Activated CD8-positive, alpha-beta T cell treated with anti-CD3 and anti-CD28 coated beads for 36 hours (primary cell): ENCODE measurements at places on chromosomes 1 and 21. TPM values are rescaled to one million over a fixed set of nuclear protein-coding genes. Genes with fewer than 3 reads are reported as not detected.

RIMS3 gene
- total RNA-seq, result 3.0 TPM

DNA sequence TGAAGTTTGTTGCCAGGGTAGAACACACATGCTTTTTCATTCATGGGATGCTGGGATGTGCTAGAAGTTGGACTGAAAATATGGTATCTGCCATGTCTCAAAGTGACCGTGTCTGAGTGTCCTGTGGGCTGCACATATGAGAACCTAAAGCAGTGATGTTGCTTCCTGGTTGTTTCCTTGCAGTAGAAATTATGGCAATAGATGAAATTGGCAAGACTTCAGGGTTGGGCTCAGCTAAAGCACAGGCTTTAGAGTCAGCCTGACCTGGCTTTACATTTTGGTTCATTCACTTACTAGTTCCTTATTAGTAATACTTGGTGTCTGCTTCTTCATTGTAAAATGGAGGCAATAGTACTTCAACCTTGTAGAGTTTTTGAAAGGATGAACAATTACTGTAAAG is 2.2 kb downstream of the LAMC2 start:
- no peak for DNase-seq

GRCh38 chr1:51240084-51240483 is 4.0 kb downstream of the RNF11 start:
- no peak for DNase-seq

GRCh38 chr1:113326976-113327375 is 63.3 kb upstream of the MAGI3 start:
- DNase-seq, result no peak

DNA sequence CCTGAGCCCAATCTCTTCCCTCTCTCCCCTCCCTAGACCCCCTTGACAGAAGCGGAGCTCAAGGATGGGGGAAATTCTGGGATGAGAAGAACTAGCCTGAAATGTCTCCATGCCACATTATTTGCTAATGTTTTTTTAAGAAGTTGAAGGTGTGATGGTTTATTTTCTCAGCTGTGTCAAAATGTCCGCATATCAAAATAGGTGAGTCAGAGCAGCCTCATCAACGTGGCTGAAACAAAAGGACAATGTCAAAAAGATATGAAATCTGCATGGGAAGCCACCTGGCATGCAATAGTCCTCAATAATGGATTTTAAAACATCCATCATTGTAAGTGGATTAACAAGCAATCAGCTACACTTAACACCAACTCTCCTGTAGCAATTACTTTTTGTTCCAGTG is 101.4 kb downstream of the BEND5 start:
- DNase-seq, result no peak

- DNase-seq, result no peak
Observed at GRCh38 chr1:74681001-74681400, 7.4 kb upstream of the ERICH3 start.

LAD1 gene
- not detected for total RNA-seq

DNA sequence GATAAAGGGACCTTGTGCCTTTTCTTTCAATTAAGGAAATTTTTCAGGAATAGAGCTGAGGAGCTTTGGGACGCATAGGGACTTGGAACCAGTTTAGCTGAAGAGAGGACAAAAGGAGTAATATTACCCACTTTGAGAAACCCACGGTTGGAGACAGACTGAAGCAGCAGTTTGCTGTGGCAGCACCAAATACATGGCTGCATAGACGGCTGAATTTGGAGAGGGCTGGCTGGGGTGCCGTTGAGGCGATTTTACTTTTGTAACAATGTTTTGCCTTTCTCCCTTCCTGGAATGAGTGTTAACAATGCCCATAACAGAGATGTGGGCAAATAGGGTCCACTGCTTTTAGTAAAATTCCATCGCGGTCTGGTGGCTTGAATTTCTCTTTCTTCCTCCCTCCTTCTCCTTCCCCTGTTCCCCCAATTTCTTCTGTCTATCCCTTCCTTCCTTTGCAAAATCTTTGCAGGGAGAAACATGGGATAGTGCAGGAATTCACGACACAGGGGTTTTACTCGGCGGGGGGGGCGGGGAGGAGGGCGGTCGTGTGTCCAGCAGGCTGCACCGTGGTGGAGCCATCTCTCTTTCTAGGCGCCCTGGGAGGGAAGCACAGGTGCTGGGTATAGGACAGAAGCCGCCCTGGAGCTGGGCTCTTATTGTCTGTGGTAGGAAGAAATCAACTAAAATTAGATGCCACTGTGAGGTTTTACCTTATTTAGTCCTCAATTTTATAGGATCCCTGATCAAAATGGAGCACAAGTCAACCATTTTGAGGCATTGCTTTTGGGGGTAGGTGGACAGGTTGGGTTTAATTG is 6.8 kb downstream of the LHX4 start:
- DNase-seq, result no peak

GRCh38 chr1:169548282-169548681 is 38.0 kb downstream of the F5 start:
- DNase-seq, result no peak

TEDDM1 gene
- not detected for total RNA-seq

GRCh38 chr21:38312822-38313221 is 56.0 kb downstream of the KCNJ15 start:
- DNase-seq, result no peak

GRCh38 chr1:183730886-183731573 is 73.9 kb upstream of the RGL1 start:
- DNase-seq, result no peak

DNA sequence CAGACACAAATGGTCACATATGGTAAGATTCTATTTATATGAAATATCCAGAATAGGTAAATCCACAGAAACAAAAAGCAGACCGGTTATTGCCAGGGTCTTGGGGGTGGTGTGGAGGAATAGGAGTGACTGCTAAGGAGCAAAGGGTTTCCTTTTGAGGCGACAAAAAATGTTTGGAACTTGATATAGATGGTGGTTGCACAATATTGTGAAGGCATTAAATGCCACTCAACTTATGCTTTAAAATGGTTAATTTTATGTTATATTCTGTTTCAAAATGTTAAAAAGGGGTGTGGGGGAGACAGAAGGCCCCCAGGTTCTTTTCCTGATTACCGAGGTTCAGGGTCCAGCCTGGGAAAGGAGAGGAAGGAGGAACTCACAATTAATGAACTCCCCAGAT is 304.4 kb downstream of the RRAGC start:
- DNase-seq, result no peak

- no peak for DNase-seq
Observed at GRCh38 chr1:32521165-32521564, 18.1 kb upstream of the ZBTB8A start.

DNA sequence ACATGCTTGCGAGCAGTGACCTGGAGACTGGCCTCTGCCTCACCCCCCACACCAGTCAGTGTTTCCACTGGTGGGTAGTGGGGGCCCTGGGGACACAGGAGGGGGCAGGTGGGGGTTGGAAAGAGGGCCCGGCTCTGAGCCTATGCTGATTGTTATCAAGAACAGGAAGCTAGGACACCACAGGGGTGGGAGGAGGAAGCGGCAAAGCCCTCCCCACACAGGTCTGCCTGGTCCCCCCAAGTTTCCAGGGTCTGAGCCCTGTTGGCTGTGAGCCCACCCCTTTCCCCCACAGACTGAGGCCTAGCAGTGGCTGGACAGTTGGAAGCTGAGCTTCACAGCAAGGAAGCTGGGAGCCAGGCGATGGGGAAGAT is 1.6 kb upstream of the PTPN7 start:
- DNase-seq, result peak; percentile 87

DNA sequence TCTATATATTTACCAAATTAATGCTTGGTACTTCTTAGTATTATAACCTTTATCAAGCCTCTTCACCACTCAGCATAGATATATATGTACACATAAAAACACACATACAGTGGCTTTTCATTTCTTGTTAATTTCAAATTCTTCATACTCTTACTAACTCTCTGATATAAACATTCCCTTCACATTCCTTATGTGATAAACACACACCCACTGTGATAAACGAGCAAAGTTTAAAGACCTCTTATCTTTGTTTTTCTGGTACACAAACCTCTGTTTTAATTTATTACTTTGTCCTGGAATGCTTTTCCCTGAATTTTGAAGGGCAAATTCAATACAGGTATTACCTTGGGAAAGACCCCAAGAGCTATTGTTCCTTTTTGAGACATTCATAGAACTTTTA is 379.1 kb upstream of the TMPRSS15 start:
- no peak for DNase-seq

DNA sequence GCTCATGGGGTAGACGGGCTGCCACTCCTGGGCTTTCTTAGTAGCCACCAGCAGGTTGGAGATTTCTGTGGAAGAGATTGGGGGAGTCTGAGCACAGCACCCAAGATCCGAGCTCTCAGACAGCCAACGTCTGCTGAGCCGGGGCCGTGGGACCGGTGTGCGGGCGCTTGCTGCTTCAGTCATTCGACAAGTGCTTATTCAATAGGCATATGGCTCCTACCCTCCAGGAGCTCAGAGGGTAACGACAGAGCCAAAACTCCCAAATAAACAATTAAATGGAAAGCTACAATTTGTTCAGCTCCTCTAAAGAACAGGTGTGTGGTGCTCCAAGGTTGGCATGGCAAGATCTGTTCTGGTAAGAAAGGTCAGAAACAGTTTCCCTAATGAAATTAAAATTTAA is 106.0 kb downstream of the RAVER2 start:
- DNase-seq, result no peak

UBL4B gene
- total RNA-seq, result not detected

DNA sequence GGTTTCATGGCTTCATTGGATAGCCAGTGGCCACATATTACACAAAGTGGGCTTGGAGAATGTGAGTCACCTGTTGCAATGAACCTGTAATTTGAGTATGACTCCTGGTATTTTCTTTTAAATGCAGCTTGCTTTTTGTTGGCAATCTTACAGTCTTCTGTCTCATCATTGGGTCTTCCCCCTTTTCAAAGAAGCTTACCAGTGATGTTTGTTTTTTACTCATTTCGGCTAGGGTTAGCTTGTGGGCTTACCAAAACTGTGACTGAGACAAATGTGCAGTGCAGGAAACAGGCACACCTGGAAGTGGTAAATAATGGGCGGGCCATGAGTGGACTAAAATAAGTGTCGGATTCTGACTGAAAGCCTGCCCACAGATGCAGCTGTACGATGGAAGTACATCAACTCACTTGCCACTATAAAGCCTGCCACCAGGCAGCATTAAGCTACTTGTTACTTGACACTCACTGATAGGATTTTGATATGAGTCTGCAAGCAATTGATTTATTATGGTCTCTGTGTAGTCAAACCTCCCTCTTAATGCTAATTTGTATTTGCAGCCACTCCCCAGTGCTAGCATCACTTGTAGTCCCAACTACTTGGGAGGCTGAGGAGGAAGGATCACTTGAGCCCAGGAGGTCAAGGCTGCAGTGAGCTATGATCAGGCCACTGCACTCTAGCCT is 4.2 kb downstream of the HHAT start:
- peak; percentile 92 for DNase-seq

RIPPLY3 gene
- not detected for total RNA-seq

DNA sequence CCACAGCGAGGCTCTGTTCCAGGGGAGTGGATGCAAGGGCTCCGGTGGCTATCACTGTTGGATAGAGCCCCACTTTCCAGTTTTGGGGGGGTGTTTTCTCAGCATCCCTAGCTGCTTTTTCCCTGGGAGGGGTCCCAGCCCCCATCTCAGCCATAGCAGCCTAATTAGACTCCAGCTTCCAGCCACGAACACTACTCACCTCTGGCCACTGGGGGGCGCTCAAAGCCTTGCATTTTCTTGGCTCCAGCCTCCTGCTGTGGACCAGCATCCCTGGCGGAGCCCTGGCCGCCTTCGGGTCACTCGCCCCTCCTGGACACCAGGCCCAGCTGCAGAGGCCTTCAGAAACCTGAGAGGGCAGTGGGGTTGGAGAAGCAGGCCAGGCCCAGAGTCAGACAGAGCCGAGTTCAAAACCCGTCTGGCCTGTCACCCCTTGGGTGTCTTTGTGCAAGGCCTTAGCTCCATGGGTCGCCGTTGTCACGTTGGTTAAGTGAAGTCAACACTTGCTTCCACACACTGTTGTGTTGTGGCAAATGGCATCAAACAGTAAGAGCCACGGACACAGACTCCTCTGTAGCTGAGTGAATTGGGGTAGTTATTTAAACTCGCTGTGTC is 93.5 kb upstream of the ACTL8 start:
- peak; percentile 75 for DNase-seq

XCL1 gene
- 114 TPM for total RNA-seq

DNA sequence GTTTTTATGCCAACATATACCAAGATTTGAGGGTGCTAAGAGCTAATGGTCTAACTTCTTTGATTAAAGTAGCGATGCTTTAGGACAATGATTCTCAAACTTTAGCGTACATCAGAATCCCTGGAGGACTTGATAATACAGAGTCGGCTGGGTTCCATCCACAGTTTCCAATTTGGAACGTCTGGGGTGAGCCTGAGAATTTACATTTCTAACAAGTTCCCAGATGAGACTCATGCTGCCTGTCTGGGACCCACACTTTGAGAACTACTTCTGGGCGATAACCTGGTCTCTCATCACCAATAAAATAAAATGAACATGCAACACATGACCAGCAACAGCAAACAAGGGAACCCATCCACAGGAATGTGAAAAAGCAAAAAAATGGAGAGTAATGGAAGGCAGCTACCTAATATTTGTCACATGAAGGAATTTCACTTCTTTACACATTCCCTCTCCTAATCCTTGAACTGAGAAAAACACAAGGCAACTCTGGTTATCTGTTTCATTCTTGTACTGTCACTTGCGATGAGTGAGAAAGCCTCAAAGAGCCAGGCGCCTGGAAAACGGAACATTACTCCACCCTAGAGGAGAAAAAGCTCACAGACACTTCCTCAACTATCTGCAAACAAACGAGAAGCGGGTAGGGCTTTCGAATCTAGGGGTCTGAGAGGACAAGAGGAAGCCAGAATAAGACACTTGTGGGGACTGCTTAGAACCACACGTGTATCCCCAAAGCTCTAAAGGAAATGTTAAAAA is 14.0 kb downstream of the HSF2BP start:
- DNase-seq, result peak; percentile 47

PDC gene
- not detected for total RNA-seq

DNA sequence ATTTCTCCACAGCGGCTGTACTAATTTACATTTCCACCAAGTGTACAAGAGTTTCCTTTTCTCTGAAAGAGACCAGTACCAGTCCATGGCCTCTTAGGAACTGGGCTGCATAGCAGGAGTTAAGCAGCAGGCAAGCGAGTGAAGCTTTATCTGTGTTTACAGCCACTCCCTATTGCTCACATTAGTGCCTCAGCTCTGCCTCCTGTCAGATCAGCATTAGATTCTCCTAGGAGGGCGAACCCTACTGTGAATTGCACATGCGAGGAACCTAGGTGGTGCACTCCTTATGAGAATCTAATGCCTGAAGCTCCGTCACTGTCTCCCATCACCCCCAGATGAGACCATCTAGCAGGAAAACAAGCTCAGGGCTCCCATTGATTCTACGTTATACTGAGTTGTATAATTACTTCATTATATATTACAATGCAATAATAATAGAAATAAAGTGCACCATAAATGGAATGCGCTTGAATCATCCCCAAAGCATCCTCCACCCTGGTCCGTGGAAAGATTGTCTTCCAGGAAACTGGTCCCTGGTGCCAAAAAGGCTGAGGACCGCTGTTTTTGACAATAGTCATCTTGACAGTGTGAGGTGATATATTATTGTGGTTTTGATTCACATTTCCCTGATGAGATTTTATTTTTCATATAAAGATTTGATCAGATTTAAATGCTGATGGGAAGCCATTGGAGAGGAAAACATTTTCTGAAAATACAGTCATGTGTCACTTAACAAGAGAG is 45.5 kb upstream of the MRPS6 start:
- DNase-seq, result no peak
